Forelimb muscle (tissue), 1 donor: ENCODE measurements at places on chromosomes 6 and 20.

DNA sequence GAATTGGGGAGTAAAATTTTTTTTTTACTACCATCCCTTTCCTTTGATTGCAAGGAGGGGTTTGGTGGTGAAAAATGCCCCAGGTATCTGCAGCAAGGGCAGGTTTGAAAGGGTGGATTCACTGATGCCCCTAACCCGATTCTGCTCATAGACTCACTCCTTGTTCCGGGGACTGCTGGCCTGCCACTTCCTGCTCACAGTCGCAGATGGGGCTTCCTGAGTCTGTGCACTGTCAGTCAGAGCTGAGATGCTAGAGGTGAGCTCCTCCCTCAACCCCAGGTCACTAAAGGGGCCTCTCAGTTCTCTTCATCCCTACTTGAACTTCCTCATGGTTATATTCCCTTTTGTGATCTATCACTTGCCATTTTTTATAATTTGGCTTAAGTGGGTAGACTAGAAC, 357.9 kb downstream of the FARS2 start:
- DNase-seq = no peak

DNA sequence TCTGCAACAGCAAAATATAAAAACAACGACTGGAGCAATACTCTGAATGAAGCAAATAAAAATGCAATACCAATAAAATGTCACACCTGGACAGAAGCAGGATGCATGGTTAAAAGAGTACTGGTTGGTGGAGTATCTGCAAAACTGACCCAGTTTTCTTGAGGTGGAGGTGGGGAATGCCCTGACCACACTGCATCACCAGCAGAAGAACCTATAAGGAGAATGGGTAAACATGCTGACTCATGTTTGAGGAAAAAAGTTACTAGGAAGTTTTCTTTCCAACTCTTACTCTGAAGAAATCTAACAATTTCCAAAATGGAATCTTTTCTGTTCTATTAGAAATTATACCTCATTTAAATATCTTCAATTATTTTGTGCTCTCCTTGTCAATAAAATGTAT, 43.6 kb downstream of the REPS1 start:
- DNase-seq = no peak

- no peak for DNase-seq
These were observed 3.0 kb downstream of the PRND start for GRCh38 chr20:4724459-4725262.

DNA sequence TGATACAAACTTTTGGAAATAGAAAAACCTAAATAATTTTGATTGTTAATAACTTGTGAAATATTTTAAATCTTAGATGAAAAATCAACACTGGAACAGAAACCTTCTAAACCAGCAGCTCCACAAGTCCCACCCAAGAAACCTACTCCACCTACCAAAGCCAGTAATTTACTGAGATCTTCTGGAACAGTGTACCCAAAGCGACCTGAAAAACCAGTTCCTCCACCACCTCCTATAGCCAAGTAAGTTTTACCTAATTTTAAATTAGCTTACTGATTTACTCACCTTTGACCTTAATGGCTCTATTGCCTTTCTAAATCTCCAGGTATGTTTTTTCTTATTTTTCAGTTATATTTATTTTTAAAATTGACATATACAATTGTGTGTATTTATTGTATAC, 102.6 kb upstream of the ADGRF4 start:
- DNase-seq = no peak

GRCh38 chr6:10555625-10556309, 34.6 kb downstream of the GCNT2 start:
- no peak for DNase-seq
